Activated CD4-positive, CD25-positive, alpha-beta regulatory T cell treated with anti-CD3 and anti-CD28 coated beads, Interleukin-2, amount 50 U/mL, for 16 hours (primary cell): ENCODE measurements at places on chromosomes 2 and 18.

DNA sequence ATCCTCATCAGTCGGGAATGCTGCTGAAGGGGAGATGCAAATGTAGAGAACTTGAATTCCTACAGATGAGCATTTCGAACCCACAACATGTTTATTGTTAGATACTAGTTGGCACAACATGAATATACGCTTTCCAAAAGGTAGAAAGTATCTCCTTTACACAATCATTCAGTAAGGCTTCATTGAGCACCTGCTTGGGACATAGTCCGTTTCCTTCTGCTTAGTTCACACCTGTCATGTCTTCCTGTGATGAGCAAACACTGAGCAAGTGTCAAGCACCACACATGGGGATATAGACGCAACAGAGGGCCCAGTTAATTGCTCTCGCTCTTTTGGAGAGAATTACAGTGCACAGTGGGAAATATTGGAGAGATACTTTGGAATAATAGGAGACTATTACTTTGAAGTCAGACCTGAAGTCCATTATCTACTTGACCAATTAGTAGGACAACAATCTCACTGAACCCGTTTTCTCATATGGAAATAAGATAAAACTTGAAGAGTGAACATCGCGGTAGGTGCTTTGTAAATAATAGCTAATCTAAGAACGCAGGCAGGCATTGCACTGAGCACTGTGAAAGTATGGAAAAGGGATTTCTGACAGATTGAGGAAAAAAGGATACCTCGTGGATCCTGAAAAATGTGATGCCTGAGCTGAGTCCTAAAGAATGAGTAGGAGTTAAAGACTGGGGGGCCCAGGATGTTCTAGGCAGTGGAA is 1.2 kb downstream of the CPSF3 start:
- DNase-seq: no peak

DNA sequence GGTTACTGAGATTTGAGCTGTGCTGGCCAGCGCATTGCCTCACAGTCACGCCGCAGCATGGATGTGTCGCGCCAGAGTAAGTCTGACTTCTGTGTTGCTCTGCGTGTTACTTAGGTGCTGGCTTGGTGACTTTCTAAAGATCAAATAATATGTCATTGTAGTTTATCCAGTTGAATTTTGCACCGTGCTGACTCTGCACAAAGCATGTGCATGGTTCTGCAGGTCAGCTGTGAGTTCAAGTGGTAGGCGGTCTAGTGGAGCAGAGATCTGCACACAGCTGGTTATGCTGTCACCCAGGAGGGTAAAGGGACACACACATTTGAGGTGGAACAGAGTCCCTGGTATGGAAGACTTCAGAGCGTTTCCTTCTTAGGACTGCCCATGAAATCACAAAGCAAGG is 105.1 kb downstream of the CEP192 start:
- DNase-seq: no peak

GRCh38 chr2:73938718-73939352 is 12.2 kb downstream of the DGUOK start:
- no peak for DNase-seq

GRCh38 chr2:47299555-47299954 is 103.4 kb upstream of the MSH2 start:
- no peak for DNase-seq

GRCh38 chr2:28058791-28059190 is 168.3 kb downstream of the BABAM2 start:
- DNase-seq: no peak

GRCh38 chr18:23156134-23156533 is 20.8 kb downstream of the CABLES1 start:
- no peak for DNase-seq

DNA sequence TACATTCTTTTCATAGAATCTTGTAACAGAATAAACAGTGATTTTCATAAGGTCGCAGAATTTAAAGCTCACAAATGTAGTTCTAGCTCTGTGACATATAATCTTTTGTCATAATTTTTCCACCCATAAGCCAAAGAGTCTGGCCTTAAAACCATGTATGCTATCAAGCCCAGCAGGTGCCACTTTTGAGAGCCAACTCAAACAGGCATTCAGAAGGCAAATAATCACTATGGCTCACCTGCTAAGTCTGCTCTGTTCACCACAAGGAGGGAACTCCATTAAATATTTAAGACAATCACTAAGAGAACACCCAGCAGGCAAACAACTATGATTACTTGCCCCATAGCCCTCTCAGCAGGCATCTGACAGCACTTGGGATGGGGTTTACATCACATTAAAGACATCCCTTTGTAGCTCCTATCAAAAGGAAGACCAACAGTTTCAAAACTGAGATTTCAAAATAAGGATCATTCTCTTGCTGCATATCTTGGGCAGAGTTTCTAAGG is 241.6 kb downstream of the PDE11A start:
- DNase-seq: no peak

GRCh38 chr18:6729247-6730091 is at the start of gene ARHGAP28:
Gene ARHGAP28, plus strand, starts transcription at chr18:6729716. Its CDS starts 106 bp downstream, at chr18:6729822.
- DNase-seq: no peak

GRCh38 chr2:190304404-190304803 is 15.2 kb downstream of the HIBCH start:
- no peak for DNase-seq

- DNase-seq: no peak
Measured at GRCh38 chr2:168635065-168635577, 167.3 kb upstream of the NOSTRIN start.

DNA sequence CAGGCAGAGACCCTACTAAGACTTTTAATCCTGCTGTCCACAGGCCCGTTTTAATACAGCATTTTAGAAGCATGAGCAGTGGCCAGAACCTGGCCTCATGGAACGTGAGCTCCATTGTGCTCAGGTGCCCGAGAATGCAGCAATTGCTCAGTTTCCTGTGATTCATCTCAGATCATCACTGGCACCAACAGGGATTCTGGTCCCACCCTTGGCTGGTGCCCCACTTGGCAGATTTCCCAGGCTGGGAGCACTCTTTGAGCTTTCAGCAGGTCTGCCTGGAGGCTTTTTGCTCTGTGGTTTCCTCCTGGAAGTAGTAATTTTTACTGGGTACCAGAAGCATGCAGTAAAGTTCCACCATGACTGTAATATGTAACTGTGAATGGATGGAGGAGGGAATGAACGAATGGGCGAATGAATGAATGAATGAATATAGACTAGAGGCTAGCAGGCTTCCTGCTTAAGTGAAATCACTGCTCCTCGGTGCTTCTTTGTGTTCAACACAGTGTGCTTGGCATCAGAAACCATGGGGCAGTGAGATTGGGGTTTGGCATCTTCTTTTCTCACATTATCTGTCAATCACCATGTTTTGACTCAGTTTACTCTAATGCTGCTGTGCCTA is 312.9 kb downstream of the PRKCE start:
- no peak for DNase-seq

- no peak for DNase-seq
Measured at GRCh38 chr2:45141883-45142866, 132.9 kb upstream of the SIX2 start.

GRCh38 chr2:31992025-31992579 is 18.7 kb downstream of the MEMO1 start:
- DNase-seq: no peak

- DNase-seq: no peak
Measured at GRCh38 chr2:134463699-134464022, 209.8 kb downstream of the MGAT5 start.

DNA sequence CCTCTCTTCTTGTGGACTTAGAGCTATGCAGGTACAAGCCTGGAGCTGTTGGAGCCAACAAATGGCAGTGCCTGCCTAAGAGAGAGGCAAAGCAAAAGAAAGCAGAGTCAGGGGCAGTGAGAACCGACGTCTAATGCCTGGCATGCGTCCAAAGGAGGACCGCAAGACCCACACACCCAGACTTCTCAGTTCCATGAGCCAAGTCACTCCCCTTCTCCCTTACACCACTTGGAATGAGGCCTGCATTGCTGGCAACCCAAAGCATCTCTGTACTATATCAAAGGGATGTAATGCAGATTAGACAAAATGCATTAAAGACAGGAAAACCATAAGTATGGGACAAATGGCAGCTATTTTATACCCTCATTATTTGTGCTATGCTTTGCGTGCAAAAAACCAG is 49.9 kb upstream of the RNU4ATAC start:
- no peak for DNase-seq

DNA sequence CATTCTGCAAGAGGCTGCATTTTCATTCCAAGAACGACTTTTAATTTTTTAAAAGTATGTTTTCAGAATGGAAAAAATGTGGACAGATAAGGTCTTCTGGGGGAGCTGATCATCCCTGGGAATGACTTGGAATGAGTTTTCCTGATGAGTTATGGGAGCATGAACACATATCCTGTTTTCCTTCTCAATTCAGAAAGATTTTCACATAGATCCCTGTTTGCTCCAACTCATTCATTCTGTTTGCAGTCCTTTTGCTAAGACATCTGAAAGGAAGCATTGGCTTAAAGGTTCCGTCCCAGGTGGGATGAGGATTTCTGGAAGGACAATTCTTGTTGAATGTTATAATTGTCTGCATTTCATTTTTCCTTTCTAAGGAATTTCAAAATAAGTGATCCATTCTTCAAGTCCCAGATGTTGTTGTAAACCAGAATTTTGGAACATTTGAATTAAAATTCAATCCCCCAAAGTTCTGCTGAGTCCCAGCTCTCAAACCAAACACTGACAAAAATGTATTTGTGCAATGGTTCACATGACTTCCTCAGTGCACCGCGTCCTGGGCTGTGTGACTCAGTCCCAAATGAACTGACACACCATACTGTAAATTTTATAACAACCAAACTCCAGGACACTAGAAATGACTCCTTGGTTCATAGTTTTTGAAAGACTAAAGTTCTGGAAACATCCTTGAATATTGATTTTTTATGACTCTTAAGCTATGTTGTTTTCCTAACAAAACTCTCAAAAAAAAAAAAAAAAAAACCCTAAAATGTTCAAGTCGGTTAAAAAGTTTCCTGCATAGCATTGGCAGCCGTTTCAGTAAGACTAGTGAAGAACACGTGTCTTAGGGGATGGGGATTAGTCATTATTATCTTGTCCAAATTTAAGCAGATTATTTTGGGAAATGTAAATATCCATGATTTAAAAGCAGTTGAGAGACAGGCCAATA is 281.8 kb upstream of the TCF4 start:
- DNase-seq: no peak

- DNase-seq: no peak
Measured at GRCh38 chr18:56309104-56309503, 329.3 kb downstream of the TXNL1 start.

DNA sequence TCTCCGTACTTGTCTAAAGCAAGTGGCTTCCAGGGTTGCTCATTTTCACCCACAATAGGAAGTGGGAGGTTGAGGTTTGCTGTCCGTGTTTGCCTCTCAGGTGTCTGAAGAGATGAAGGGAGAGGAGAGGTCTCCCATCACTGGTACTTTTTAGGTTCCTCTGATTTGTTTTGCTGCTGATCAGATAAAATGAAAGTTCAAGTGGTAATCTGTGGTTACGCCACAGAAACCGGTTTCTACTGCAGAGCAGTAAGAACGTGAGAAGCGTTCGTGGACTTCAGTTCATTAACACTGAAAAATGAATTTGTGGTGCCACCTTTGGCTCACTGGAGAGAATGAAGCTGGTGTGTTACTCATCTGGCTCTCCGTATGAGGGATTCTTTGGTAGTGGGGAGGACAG is 118.2 kb downstream of the GBX2 start:
- DNase-seq: no peak

DNA sequence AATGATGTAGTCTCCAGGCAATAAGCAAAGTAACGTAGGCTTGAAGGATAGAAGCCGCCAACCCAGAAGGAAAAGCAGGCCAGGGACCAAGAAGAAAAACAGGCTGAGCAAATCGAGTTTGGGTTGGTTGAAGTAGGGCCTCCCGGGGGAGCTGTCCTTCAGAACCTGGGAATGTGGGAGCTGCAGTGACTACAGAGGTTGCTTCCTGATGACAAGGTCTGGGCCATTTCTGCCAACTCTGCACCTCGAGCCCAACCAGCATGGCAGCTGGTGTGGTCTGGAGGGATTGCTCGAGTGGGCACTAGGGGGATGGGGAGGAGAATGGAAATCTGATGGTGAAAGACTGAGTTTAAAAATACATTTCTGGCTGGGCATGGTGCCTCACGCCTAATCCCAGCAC is 14.1 kb downstream of the ACMSD start:
- DNase-seq: no peak

- DNase-seq: no peak
Measured at GRCh38 chr2:42314892-42315468, 46.0 kb downstream of the COX7A2L start.

GRCh38 chr2:121197369-121198091 is 87.5 kb downstream of the TFCP2L1 start:
- DNase-seq: no peak

GRCh38 chr2:15158100-15158499 is 403.0 kb downstream of the NBAS start:
- no peak for DNase-seq

DNA sequence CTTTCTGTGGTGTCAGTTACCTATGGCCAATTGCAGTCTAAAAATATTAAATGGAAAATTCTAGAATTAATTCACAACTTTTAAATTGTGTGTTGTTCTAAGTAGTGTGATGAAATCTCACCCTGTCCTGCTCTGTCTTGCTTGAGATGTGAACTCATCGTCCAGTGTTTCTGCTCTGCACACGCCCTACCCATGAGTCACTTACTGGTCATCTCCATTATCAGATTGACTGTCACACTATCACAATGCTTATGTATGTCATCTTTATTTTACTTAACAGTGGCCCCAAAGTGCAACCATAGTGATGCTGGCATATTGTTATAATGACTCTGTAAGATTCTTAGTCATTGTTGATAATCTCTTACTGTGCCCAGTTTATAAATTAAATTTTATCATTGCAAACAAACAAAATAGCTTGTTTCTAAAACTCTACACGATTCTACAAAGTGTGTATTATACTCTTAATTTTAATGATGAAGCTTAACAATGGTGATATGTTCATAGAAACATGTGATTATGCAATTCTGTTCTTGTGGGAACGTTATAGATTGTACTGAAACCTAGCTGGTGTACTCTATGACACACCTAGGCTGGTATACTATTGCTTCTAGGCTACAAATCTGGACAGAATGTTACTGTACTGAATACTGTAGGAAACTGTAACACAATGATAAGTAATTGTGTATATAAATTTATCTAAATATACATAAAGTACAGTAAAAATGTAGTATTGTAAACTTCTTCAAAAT is 1086.8 kb upstream of the PIK3C3 start:
- no peak for DNase-seq

- no peak for DNase-seq
Measured at GRCh38 chr18:31965316-31965970, 22.5 kb upstream of the TRAPPC8 start.

- DNase-seq: no peak
Measured at GRCh38 chr2:99726691-99727090, 236.9 kb upstream of the REV1 start.

DNA sequence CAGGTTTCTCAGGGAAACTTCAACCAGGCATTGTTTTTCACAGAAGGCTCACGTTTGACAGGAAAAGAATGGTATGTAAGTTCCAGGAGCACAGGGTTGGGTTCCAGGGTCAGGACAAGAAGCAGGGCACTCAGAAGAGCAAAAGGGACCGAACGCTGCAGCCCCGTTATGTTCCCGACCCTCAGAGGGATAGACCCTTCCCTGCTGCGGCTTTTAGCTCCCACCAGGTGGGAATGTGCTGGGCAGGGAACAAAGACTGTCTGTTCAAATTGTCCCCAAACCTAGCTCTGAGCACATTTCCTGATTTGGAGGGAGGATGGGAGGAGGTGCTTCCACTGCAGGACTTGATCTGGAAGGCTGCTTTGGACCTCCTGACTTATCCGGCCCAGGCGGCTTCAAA is 130.1 kb downstream of the RAB3GAP1 start:
- DNase-seq: no peak
